Psoas muscle (tissue), 8 donors: ENCODE measurements at places on chromosomes 1 and 21. TPM values are rescaled to one million over a fixed set of nuclear protein-coding genes. Genes with fewer than 3 reads are reported as not detected.
A peak's percentile ranks its signal among the peaks of the same experiment; 100 is the strongest.

Gene WDR64
- not detected for polyA plus RNA-seq

Gene F5
- polyA plus RNA-seq, result 0.01 TPM

Gene MRAP
- polyA plus RNA-seq, result 0.41 TPM

Gene APCS
- not detected for polyA plus RNA-seq

Gene HMGB4
- not detected for polyA plus RNA-seq

Gene AMY1B
- polyA plus RNA-seq, result not detected

Gene BGLAP
- polyA plus RNA-seq, result not detected

GRCh38 chr1:43975249-43975961 is 645 bp downstream of the ATP6V0B start:
- peaks cover 50% of the 10 kb centered on the region for H3K4me1 ChIP-seq
- H3K36me3 ChIP-seq, result peaks cover 40% of the 10 kb centered on the region
- peak; percentile 79 for DNase-seq
- peak overlapping the region; percentile 97 for H3K27ac ChIP-seq

- no peak overlapping the region for H3K27ac ChIP-seq
- DNase-seq, result no peak
- H3K36me3 ChIP-seq, result no peaks in the 10 kb centered on the region
- H3K4me3 ChIP-seq, result no peak overlapping the region
- peaks cover 8% of the 10 kb centered on the region for H3K27me3 ChIP-seq
Observed at GRCh38 chr1:38133304-38133703, 86.7 kb upstream of the POU3F1 start.

GRCh38 chr1:74771913-74772515 is 39.1 kb downstream of the TYW3 start:
- DNase-seq, result no peak
- peak overlapping the region; percentile 40 for H3K4me3 ChIP-seq
- no peaks in the 10 kb centered on the region for H3K27me3 ChIP-seq
- no peak overlapping the region for H3K27ac ChIP-seq
- no peaks in the 10 kb centered on the region for H3K36me3 ChIP-seq
- no peaks in the 10 kb centered on the region for H3K4me1 ChIP-seq

GRCh38 chr1:156394835-156395461 is 25.9 kb downstream of the RHBG start:
- H3K36me3 ChIP-seq, result no peaks in the 10 kb centered on the region
- no peaks in the 10 kb centered on the region for H3K4me1 ChIP-seq
- H3K4me3 ChIP-seq, result no peak overlapping the region
- H3K27ac ChIP-seq, result no peak overlapping the region

DNA sequence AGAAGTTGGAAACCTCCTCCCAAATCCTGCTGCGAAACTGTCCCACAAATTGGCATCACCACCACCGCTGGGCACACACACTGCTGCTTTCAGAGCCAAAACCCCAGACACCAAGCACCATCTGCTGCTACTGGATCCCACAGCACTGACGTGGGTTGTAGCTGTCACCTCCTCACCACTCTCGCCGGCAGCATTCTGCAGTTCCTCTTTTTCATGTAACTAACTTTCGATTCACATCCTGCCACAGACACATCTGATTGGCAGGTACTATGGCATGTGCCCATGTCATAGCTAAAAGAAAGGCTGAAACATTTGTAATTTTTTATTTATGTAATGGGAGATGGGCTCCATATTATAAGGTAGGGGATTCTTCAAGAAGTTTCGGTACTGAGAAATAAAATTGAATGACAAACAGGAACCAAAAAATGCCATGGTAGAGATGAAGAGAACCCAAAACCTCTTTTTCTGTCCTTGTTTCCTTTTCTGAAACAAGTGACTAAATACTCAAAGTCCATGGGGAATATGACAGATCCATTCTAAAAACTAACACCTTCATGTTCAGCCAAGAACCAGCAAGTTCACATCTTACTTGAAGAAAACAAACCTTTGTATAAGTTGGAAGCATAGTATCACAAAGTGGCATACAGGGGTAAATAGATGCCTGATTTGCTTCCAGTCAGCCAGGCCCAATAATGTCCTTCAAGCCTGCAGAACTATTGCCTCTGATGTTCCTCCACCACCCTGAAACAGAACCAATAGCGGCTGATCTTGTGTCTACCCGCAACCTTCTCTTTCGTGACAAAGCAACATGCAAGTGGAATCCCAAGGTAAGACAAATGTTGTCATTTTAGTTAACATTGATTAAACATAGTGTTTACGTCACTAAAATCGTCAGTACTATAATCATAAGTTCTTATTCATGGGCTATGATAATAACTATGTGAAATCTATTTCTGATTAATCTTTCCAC is 26.6 kb upstream of the RGS13 start:
- H3K4me1 ChIP-seq, result no peaks in the 10 kb centered on the region
- no peak overlapping the region for H3K27ac ChIP-seq
- peak; percentile 23 for DNase-seq
- no peaks in the 10 kb centered on the region for H3K36me3 ChIP-seq

GRCh38 chr1:34419663-34420136 is 243.0 kb downstream of the C1orf94 start:
- H3K36me3 ChIP-seq, result no peaks in the 10 kb centered on the region
- H3K4me1 ChIP-seq, result no peaks in the 10 kb centered on the region
- H3K4me3 ChIP-seq, result no peak overlapping the region
- H3K27ac ChIP-seq, result no peak overlapping the region

DNA sequence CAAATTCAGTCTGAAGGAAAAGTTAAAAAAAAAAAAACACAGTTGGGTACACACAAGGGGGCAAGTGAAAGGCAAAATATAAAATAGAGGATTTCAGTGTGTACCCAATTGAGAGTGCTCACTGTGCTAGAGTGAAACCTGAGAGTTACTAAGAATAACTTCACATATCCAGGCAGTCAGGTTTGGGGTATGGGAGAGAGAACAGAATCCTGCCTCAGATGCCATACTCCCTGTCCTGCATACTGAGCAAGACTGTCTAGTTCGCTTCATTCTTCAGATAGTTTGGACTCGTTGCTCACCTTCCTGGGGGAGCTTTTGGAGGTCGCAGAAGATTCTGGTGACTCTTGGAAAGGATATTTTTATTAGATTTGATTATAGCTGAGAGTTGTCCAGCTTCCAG is 20.4 kb downstream of the CEP85 start:
- H3K27me3 ChIP-seq, result no peaks in the 10 kb centered on the region
- peak overlapping the region; percentile 74 for H3K27ac ChIP-seq
- H3K4me3 ChIP-seq, result peak overlapping the region; percentile 60
- DNase-seq, result no peak
- H3K36me3 ChIP-seq, result peaks cover 9% of the 10 kb centered on the region

GRCh38 chr1:166675213-166675612 is 164.1 kb upstream of the POGK start:
- no peaks in the 10 kb centered on the region for H3K4me1 ChIP-seq
- no peaks in the 10 kb centered on the region for H3K27me3 ChIP-seq
- no peak overlapping the region for H3K4me3 ChIP-seq
- no peak overlapping the region for H3K27ac ChIP-seq

GRCh38 chr21:36223451-36223850 is 66.8 kb downstream of the DOP1B start:
- H3K4me3 ChIP-seq, result no peak overlapping the region
- no peak for DNase-seq
- no peaks in the 10 kb centered on the region for H3K27me3 ChIP-seq
- peaks cover 3% of the 10 kb centered on the region for H3K36me3 ChIP-seq
- no peaks in the 10 kb centered on the region for H3K4me1 ChIP-seq
- H3K27ac ChIP-seq, result no peak overlapping the region

GRCh38 chr1:77068013-77068412 is 151.2 kb downstream of the PIGK start:
- H3K4me1 ChIP-seq, result no peaks in the 10 kb centered on the region
- no peaks in the 10 kb centered on the region for H3K36me3 ChIP-seq
- H3K27ac ChIP-seq, result no peak overlapping the region
- DNase-seq, result no peak

- H3K36me3 ChIP-seq, result no peaks in the 10 kb centered on the region
- no peak overlapping the region for H3K4me3 ChIP-seq
- H3K27me3 ChIP-seq, result no peaks in the 10 kb centered on the region
- no peak for DNase-seq
- no peaks in the 10 kb centered on the region for H3K4me1 ChIP-seq
- H3K27ac ChIP-seq, result no peak overlapping the region
Observed at GRCh38 chr1:195082183-195082582, 1526.1 kb downstream of the KCNT2 start.

DNA sequence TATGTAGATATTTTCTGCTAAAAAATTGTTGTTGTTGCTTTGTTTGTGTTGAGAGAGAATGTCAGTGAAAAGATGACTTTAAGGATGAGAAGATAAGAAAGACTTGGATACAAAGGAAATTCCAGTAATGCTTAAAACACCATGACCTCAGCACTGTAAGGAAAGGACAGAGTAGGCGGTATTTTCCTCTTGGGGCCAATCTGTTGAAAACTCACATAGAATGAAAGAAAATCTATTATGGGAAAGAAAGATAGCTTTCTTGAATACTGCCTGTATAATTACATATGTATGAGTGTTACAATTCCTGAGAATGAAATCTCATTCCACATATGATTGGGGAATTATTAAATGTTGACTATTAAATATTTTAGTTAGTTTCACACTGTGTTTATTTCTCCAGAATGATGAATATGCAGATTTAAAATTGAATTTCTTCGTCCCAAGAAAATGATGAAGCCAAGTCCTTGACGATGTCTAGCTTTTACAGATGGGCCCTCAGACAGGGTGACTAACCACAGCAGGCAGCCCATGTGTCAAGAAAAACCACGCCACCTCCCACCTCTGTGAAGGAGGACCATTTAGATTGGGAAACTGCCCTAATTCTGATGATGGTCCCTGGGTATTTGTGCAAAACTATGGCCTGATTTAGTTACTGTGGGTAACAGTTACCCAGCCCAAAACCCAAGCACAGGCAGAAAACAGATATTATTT is 49.7 kb upstream of the LMO4 start:
- H3K36me3 ChIP-seq, result no peaks in the 10 kb centered on the region
- H3K27ac ChIP-seq, result peak overlapping the region; percentile 54
- no peaks in the 10 kb centered on the region for H3K4me1 ChIP-seq
- DNase-seq, result no peak

DNA sequence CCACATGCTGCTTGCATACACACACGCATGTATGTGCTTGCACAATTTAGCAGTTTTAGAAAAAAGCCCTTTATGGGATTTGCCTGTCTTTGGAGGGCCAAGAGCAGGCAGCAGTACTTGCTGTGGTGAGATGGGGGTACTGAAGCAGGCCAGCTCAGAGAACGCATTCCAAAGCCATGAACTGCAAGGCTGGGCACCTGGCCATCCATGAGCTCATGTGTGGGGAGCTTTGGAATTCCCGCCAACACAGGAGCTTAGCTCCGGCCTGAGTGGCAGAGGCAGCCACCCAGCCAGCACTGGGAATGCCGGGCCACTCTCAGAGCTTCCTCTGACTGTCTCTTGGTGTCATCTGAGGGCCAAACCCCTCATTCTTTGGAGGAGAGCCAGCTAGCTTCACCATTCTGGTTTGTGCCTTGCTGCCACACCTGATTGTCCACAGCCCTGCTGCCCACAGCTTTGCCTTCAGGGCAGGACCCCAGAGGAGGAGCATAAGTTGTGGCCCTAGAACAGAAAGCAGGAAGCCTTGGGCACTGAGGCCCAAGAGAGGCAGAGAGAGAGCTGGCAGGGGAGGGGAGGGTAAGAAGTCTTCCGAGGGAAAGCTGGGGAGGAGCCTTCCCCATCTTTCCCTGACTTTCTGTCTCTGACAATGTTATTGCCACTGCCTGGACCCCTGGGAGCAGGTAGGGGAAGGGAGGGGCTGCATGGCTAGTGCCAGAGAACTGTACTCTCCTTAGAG is 92.1 kb upstream of the POU3F1 start:
- DNase-seq, result peak; percentile 92
- peaks cover 5% of the 10 kb centered on the region for H3K27me3 ChIP-seq
- H3K4me3 ChIP-seq, result no peak overlapping the region
- H3K4me1 ChIP-seq, result peaks cover 25% of the 10 kb centered on the region
- no peaks in the 10 kb centered on the region for H3K36me3 ChIP-seq

DNA sequence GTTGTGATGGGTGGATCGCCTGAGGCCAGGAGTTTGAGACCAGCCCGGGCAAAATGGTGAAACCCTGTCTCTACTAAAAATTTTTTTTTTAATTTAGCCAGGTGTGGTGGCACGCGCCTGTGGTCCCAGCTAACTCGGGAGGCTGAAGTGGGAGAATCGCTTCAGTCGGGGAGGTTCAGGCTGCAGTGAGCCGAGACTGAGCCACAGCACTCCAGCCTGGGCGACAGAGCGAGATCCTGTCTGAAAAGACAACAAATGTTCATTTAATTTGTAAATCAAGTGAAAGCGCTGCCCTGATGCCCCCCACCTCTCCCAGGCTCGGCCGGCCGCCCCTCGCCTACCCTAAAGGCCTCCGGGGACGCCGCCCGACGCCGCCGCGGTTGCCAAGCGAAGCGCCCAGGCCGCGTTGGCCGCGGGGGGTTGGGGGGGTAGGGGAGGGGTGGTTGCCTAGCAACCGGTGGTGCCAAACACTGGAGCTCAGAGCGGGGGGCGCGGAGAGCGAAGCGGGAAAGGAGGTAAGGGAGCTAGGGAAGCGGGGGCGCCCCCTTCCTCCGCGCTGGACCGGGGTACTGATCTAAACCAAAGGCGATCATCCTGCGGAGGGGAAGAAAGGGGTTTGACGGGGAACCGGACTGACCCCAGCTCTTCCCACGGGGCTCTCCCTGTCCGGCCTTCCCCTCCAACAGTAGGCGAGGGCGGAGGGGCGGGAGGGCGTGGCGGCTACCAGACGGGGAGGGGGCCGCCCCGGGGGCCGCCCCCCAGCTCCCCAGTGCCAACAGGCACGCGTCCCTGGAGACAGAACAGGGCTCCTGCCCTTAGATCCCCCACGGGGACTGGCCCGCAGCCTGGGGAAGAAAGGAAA is at the start of gene TEKT2:
TSS of gene TEKT2 (plus strand) at position 460 of the 862 bp plus-strand sequence. CDS start 828 bp downstream, outside the sequence.
- no peaks in the 10 kb centered on the region for H3K36me3 ChIP-seq
- no peak for DNase-seq

- H3K36me3 ChIP-seq, result no peaks in the 10 kb centered on the region
- H3K4me3 ChIP-seq, result no peak overlapping the region
- peaks cover 12% of the 10 kb centered on the region for H3K4me1 ChIP-seq
- H3K27ac ChIP-seq, result peak overlapping the region; percentile 50
Observed at GRCh38 chr1:211613108-211613947, 34.4 kb upstream of the SLC30A1 start.

DNA sequence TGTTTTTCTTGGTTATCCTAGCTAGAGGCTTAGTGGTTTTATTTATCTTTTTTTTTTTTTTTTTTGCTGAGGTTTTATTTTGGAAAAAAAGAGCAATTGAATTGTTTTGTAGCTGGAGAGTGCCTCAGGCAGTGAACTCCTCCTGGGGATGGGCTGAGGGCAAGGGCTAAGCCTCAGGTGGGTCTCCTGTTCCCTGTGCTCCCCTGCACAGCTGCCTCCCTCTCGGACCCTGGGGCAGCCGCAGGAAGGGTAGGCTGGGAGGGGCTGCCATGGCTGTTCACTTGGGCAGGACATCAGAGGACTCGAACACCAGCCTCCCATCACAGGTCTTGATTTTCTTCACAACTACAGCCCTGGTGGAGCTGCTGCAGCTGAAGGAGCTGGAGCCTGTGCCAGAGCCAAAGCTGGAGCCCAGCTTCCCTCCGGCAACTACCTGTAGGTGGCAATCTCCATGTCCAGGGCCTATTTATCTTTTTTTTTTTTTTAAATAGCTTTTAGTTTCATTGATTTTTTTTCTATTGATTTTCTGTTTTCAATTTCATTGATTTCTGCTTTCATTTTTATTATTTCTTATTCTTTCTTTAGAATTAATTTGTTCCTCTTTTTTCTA is 28.9 kb downstream of the LEPR start:
- no peak for DNase-seq
- H3K4me1 ChIP-seq, result no peaks in the 10 kb centered on the region
- H3K4me3 ChIP-seq, result no peak overlapping the region
- no peaks in the 10 kb centered on the region for H3K27me3 ChIP-seq

GRCh38 chr1:110420874-110421793 is 13.6 kb upstream of the LAMTOR5 start:
- DNase-seq, result no peak
- H3K4me1 ChIP-seq, result no peaks in the 10 kb centered on the region
- H3K4me3 ChIP-seq, result no peak overlapping the region
- H3K27ac ChIP-seq, result no peak overlapping the region
